ENCODE measurements at places on chromosomes 6 and 20.

- DNase-seq, result no peak
These were observed 18.9 kb downstream of the NEDD9 start for GRCh38 chr6:11213422-11214021.

DNA sequence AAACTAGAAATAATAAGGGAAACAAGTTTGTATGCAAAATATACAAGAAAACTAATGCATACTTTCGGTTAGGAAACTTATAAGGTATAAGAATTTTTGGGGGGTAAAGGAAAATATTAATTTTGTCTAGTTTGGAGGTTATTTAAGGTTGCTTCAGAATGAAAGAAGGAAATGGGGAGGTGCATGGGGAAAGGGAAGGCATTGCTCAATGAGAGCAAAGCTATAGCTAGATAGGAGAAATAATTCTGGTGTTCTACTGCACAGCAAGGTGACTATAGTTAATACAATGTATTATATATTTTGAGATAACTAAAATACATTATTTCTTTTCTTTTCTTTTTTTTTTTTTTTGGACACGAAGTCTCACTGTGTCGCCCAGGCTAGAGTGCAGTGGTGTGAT lies 5.4 kb upstream of the MYMX start:
- DNase-seq, result no peak

DNA sequence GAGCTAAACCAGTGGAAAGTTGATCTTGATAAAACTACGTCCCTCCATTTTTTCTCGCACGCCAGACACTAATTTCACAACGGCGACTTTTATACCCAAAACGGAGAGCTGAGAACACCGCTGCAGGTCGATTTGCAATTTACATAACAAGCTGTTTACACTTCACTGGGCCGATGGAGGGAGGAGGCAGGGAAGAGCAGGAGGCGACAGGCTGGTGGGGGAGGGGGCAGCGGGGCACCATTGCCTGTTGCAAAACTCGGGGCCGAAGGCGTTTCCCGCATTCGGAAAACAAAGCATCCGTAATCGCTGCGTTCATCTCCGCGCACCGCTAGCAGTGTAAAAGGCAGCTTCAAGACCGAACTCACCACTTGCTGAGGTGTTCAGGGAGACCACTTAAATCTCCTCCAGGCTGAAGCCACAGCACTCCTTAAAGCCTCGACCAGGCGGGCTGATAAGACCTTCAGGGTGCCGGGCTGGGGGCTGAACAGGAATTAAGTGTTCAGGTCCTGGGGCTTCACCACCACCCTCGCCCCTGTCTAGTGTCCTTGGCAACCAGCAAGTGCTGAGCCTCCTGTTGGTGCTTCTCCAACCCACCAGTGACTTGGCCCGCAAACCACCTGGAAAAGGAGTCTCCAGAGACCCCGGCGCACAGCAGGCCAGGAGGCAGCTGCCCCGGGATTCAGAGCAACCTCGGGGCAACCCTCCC lies 2.0 kb upstream of the FOXC1 start:
- DNase-seq, result no peak

GRCh38 chr6:91781946-91782345 lies 1195.1 kb upstream of the MAP3K7 start:
- no peak for DNase-seq

DNA sequence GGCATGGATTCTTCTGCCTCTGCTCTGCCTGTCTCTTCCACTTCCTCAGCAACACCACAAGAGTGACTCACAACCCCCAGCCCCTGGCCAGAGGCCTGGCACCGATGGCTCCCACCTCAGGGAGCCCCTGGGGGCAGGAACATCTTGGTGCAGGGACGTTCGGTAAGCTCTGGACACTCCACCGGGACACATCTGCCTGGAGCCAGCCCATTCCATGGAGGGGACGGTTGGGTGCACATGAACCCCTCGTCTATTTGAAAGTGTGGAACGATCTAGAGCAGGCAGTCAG lies 246.5 kb downstream of the ERMARD start:
- DNase-seq, result no peak

DNA sequence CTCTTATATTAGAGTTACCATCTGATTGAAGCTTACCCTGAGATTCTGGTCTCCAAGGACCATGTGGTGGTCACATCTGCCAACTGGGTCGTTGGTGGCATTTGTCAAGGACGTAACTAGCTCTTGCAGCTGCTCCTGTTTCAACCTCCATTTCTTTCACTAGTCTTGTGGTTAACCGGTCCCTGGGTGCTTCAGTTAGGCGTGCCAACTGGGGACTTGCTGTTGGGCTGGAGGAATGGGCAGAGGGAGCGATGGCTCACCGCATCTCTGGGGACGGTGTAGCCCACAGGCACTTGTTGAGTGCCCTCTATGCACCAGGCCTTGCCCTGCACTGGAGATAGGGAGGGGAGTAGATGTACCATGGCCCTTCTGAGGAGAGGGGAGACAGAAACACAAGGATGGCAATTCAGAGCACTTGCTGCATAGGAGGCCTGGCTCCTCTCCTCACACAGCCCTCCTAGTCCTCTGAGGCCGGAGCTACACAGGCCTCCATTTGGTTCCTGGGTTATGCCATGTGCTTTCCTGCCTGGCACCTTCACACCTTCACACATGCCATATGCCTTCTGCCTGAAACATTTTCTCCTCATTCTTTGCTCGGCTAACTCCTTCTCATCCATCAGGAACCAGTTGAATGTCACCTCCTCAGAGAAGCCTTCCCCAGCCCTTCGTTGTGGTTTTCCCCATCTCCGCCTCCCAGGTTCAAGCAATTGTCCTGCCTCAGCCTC lies 20.0 kb upstream of the ASXL1 start:
- no peak for DNase-seq

DNA sequence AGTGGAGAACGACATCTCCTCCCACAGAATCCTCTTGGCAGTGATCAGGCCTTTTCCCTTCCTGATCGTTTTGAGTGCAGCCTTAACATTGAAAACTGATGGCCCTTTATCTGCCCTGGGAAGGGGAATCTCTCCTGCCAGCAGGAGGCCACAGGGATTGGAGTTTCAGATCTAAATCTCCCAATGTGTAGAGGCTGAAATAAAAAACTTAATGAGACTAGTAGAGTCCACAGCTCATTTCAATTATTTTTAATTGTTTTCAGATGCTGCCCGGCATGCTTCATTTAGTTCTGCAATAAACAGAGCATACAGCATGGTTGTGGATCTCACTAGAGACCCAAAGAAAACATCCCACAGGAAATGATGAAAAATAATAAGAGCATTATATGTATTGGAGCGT lies 662.2 kb upstream of the HS3ST5 start:
- no peak for DNase-seq

GRCh38 chr6:43739642-43740091 lies 30.3 kb upstream of the VEGFA start:
- DNase-seq, result no peak

DNA sequence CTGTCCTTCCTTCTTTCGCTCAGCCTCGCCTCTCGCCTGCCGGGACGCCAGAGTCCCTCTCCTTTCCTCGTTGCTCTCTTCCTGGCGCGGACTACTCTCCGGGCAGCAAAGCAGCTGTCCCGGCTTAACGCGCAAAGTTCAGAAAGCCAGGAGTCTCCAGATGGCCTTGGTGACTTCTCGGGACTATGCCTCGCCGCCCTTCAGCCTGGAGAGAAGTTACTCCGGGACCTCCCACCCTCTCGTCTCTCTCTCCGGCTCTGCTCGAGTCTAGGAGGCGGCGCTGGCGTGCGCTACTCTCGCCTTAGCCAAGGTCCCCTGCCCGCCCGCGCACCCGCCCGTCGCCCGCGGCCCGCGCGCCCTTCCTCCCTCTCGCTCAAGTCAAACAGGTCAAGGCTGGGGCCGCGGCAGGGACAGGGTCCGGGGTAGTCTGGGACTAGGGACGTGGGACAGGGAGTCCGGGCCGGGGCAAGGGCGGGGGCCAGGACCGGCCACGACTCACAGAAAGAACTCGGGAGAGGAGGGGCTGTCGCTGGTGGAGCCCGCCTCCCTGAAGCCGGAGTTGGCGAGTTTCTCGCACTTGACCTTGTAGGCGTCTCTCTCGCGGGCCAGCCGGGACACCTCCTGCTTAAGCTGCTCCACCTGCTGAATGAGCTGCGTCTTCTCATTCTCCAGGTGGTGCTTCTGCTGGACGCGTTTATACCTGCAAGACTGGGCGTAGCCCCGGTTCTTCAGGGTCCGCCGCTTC lies 1.5 kb downstream of the MAFB start:
- no peak for DNase-seq

- no peak for DNase-seq
These were observed 45.9 kb upstream of the TAB2 start for GRCh38 chr6:149271348-149272340.

DNA sequence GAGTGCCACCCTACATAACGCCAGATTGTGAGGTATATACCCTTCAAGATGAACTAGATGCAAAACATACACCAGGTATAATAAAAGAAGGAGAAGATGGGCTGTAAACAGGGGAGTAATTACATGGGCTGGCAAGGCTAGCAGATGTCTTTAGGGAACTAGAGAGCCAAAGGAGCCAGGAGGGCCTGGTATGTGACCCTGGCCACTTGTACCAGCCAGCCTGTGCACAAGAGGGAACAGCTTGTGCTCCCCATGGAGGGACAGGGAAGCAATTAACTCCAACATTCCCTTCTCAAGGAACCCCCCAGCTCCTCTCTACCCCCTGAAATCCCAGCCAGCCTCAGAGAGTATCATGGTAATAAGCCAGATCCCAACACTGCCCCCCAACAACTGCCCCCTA lies 139.9 kb downstream of the HIVEP2 start:
- no peak for DNase-seq

DNA sequence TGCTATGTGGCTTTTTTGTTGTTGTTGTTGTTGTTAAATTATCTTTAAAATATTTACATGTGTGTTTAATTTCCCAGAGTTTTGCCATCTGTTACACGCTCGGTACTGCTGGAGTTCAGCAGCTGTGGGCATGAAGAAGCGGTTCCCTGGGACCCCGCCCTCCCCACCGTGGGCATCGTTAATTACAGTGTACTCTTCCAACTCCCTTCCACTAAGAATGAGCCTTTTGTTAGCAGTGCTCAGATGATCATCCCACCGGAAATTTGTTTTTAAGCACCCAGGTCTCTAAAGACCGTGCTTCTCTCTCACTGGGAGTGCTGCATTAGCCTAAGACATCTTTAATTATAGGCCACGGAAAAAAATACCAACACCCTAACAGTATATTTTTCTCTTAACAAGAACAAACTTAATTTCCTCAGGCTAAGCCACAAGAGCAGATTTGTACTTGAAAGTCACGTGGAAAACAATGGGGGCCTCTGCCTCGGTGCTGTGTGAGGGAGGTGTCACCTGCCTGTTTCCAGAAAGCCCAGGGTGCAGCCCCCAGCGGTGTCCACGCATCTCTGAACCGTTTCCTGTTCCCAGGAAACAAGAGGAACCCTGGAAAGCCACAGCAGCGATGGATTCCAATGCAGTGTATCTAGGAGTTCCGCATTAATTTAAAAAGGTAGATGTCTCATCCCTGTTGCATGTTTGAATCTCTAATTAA lies 113.3 kb upstream of the FRMD1 start:
- no peak for DNase-seq

DNA sequence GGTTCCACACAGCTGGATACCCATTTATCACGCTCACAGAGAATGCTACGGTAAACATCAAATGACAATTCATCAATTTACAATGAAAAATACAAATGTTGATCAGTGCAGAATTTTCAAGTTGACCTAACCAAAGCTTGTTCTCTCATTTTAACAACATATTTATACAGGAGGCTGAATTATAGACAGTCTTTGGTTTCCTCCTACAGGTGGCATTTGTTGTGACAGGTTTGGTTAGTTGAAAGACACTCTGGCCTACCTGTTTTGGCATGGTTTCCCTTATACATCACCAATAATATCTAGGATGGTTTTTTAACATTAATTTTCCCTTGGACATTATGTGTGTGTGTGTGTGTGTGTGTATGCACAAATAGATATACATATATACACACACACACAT lies 642.5 kb upstream of the MMS22L start:
- DNase-seq, result no peak

DNA sequence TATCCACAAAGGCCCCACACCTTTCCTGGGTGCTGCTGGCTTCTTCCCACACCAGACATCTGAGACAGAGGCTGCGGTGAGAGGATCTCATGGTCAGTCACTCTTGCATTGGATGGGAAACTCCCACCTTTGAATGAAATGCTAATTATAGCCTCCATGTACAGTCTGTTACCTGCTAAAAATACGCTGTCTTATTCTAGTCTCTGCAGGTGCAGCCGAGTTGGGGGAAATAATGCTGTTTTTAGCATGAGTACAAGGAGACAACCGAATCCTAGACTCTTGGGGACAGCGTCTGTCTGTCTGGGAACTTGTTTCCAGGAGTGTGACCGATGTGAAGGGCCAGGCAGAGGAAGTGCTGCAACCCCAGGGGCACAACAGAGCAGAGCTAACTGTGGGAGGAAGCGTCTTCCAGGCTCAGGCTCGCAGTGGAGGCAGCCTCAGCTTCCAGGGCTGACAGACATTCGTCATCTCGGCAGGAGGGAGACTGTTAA lies 286.2 kb downstream of the PREX1 start:
- DNase-seq, result no peak

DNA sequence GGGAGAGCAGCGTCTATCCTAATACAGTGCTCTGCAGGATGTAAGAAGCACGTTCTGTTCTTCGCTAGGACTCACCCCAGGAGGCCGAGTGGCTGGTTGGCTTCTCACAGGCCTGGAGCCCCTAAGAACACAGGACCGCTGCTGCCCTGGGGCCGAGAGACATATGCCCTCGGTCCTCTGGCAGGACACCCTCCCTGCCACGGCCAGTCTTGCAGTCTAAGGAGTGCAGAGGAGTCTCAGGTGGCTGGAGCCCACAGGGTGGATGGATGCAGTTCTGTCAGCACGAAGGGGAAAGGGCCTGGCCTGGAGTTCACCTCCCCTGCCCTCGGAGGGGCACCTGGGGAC lies 96.5 kb downstream of the SMOC2 start:
- DNase-seq, result no peak

DNA sequence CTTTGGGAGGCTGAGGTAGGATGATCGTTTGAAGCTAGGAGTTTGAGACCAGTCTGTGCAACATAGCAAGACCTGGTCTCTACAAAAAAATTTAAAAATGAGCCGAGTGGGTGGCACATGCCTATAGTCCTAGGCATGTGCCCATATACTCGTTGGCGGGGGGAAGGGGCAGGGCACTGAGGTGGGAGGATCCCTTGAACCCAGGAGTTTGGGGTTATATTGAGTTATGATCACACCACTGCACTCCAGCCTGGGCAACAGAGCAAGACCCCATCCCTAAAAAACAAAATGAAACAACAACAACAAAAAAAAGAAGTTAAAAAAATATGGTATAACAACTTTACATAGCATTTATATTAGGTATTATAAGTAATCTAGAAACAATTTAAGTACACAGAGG lies 47.8 kb downstream of the LHFPL5 start:
- DNase-seq, result no peak

DNA sequence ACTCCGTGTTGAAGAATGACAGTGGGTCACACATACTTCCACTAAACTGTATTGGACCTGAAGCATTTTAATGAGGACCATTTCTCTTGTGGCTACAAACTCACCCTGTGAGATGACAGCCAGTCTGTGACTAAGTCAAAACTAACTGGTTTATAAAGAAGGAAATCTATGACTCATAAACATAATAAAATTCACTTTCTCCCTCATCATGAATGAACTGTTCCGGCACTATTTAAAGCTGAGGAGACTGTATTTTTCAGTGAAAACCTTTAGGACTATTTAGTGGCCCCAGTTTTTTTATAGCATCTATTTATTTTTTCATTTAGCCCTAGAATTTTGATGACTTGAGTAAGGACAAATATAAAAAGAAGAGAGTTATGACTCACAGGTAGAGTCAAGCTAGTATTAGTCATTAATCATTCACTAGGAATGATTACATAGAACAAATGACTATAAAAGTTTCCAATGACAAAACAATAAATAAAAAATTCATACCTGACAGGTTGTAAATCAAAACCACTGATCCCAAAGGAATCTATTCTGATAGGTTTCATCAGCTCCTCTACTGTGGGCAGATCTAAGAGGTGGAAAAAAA lies 34.2 kb downstream of the CEP162 start:
- DNase-seq, result no peak

All from T-helper 1 cell (primary cell).